Right renal pelvis (tissue), 4 donors: ENCODE measurements at places on chromosomes 6 and 20. TPM values are rescaled to one million over a fixed set of nuclear protein-coding genes. Genes with fewer than 3 reads are reported as not detected.

The KHDC1L gene
- 0.69 TPM for polyA plus RNA-seq

The MOXD1 gene
- polyA plus RNA-seq = 266 TPM

GRCh38 chr6:53128842-53129241, 19.8 kb downstream of the GCM1 start:
- DNase-seq = no peak

The HUS1B gene
- not detected for polyA plus RNA-seq

DNA sequence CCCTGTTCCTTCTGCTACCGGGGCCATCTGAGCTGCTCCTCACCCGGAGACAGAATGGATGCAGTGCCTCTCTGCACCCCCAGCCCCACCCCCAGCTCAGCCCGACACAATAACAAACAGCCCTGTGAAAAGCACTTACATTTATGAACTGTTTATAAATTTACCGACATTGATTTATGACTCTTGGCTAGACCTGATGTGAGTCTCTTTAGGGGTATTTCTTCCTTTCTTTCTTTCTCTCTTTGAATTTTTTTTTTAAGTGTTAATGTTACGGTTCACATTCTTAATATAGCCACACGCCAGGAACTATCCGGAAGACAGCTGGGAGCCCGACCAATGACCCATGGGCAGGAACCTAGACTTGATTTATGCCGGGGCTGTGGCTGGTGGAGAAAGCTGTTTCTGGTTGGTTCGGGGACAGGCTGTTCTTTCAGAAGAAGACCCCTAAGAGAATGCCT, 266.3 kb downstream of the CDC5L start:
- DNase-seq = peak; percentile 38
